ENCODE measurements at places on chromosomes 1 and 21. TPM values are rescaled to one million over a fixed set of nuclear protein-coding genes. Genes with fewer than 3 reads are reported as not detected.

- no peak for DNase-seq
Observed at GRCh38 chr1:16116002-16116401, 39.9 kb downstream of the EPHA2 start.

KCNE2 gene
- total RNA-seq = not detected

GNG4 gene
- 3.4 TPM for total RNA-seq

- no peak for DNase-seq
Observed at GRCh38 chr1:156750711-156751450, 594 bp downstream of the HDGF start.

PPOX gene
- 22.7 TPM for total RNA-seq

GRCh38 chr1:11345971-11346715 lies 73.1 kb downstream of the UBIAD1 start:
- no peak for DNase-seq

DNA sequence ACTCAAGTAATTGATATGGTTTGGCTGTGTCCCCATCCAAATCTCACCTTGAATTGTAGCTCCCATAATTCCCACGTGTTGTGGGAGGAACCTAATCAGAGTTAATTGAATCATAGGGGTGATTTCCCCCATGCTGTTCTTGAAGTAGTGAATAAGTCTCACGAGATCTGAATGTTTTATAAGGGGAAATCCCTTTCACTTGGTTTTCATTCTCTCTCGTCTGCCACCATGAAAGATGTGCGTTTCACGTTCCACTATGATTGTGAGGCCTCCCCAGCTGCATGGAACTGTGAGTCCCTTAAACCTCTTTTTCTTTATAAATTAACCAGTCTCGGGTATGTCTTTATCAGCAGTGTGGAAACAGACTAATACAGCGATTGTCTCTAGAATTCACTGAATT lies 135.4 kb downstream of the BACH1 start:
- DNase-seq = no peak

Data from G401 (cell line).